M059J (cell line): ENCODE measurements at places on chromosomes 16 and 17. TPM values are rescaled to one million over a fixed set of nuclear protein-coding genes. Genes with fewer than 3 reads are reported as not detected.

GRCh38 chr16:66740010-66740409 is 11.4 kb downstream of the DYNC1LI2 start:
- peak; percentile 39 for DNase-seq

GRCh38 chr16:17160920-17161431 is 309.8 kb downstream of the XYLT1 start:
- DNase-seq = peak; percentile 14

GRCh38 chr16:715477-716199 is 720 bp downstream of the METRN start:
- no peak for DNase-seq

DNA sequence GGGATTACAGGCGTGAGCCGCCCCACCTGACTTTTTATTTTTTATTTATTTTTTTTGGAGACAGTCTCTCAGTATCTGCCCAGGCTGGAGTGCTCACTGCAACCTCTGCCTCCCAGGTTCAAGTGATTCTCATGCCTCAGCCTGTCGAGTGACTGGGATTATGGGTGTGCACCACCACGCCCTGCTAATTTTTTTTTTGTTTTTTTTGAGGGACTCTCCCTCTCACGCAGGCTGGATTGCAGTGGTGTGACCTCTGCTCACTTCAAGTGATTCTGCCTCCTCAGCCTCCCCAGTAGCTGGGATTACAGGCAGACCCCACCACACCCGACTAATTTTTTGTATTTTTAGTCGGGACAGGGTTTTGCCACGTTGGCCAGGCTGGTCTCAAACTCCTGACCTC is 7.7 kb downstream of the ZNF207 start:
- no peak for DNase-seq

GRAPL gene
- total RNA-seq = not detected in 2 replicates

PRAC2 gene
- not detected in 2 replicates for total RNA-seq

FSCN2 gene
- total RNA-seq = 0.69 TPM in 1 of 2 replicates, not detected in the other

CNGB1 gene
- not detected in 2 replicates for total RNA-seq

WNT9B gene
- total RNA-seq = not detected in 2 replicates
